ENCODE measurements at places on chromosomes 3 and 15. TPM values are rescaled to one million over a fixed set of nuclear protein-coding genes. Genes with fewer than 3 reads are reported as not detected.

The TOPBP1 gene
- total RNA-seq, result 39.2 TPM

The KNG1 gene
- total RNA-seq, result not detected

The DAPK2 gene
- total RNA-seq, result 9.1 TPM

The TBC1D21 gene
- total RNA-seq, result not detected

The CX3CR1 gene
- not detected for total RNA-seq

The SQOR gene
- 60.1 TPM for total RNA-seq

The P3H2 gene
- total RNA-seq, result 16.0 TPM

The CAMK2N2 gene
- not detected for total RNA-seq

The EPHA3 gene
- not detected for total RNA-seq

The LDHAL6B gene
- total RNA-seq, result not detected

The THSD4 gene
- total RNA-seq, result 44.1 TPM

The USP50 gene
- total RNA-seq, result not detected

The MST1R gene
- 0.33 TPM for total RNA-seq

The GOLGA8Q gene
- total RNA-seq, result 0.48 TPM

The POTEB gene
- total RNA-seq, result not detected

The EIF2B5 gene
- 40.2 TPM for total RNA-seq

The SEMA3F gene
- 76.8 TPM for total RNA-seq

The ANAPC13 gene
- total RNA-seq, result 66.4 TPM

The FAIM gene
- 5.6 TPM for total RNA-seq

The EXD1 gene
- not detected for total RNA-seq

The CELSR3 gene
- total RNA-seq, result 0.65 TPM

The GRAMD2A gene
- total RNA-seq, result not detected

The CPN2 gene
- total RNA-seq, result not detected

The DNAH1 gene
- total RNA-seq, result 8.5 TPM

Measured in vein endothelial cell (primary cell).